ENCODE measurements at places on chromosomes 7 and 10.

DNA sequence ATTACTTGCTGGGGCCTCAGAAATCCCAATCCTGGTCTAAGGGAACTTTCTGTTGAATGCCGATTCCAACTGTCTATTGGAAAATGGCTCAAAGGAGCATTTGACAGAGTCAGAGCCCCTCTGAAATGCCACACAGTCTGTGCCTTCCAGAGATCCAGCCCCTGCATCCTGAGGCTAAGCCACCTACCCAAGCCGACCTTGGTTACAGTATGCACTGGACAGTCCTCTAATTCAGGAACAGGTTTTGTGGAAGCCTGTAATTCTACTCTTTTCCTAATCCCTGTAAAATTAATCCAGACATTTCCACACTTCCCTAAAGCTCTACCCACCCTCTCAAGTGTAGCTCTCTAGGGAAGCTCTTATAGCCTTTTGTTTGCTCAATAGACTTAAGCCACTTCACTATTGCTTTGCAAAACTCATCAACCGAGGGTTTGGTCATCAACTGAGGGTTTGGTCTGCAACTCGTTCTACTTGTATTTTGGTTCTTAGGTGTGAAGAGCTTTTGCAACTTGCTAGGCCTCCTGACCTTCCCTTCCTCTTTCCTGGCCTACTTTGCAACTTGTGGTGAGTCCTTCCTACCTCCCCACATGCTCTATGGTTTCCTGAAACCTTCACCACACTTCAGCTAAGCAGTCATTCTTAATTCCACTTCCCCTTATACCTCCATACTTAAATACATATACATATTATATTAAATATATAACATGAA lies 364.8 kb downstream of the SFMBT2 start:
- peak; percentile 40 for DNase-seq

DNA sequence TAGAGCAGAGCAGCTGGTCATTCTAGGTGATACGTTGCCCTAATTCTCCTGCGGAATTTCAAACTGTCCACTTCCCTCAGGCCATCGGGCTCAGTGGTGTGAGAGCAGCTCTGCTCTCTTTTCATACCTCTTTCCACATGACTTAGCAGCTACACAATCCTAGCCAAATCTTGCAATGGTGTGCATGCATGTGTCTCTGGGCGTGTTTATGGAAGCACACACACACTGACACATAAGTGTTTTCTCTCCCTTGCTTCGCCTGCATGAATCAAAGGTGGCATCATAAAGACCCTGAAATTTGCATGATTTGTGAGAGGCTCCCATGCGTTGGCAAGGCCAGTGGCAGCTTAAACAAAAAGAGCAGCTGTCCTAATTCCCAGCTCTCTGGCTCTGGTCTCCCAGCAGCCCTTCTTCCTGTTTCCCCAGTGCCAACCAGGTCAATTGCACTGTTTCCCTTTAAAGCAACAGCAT lies 1189.5 kb downstream of the GATA3 start:
- no peak for DNase-seq

DNA sequence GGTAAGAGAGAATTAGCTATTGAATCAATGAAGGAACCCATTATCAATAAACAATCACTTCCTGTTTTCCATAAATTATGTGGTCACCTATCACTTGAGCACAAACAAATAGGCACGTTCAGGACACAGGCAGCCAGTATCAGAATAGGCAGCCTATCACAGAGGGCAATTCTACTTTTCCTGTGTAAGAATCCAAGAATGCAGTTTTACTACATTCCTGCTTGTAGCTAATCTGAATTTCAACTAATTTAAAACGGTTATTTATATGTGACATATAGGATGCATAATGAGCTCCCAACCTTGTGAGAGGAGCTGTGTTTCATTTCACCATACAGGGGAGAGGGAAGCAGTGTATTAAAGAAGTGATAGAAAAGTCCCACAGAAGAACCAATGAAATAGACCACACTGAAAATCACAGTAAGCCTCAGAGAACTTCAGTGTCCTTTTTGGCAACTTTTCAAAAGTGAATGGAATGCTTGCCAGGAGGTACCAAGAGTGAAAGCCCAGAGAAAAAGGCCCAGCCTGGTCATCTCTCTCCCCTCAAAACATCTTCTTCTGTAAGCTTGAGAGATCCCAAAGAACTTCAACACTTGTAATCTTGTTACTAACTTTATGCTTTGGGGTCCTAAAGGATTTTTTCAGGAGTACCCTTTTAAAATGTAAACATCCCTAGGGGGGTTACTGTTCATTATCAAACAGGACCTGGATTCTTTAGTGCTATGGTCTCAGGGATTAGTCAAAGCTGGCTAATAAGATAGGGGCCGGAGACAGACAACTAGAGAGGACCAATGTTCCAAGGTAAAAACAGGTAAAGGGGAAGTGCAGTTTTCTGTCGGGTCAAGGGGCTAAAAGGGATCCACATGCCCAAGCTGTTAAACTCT lies 1.3 kb downstream of the IMMP2L start:
- no peak for DNase-seq

- no peak for DNase-seq
These were observed 885.7 kb upstream of the CELF2 start for GRCh38 chr10:10132009-10132408.

- DNase-seq = no peak
These were observed 46.0 kb downstream of the PTPRE start for GRCh38 chr10:127952918-127953317.

GRCh38 chr10:97515271-97515978 lies 16.7 kb downstream of the UBTD1 start:
- no peak for DNase-seq

- peak; percentile 14 for DNase-seq
These were observed 55.1 kb upstream of the KDM7A start for GRCh38 chr7:140231771-140232491.

DNA sequence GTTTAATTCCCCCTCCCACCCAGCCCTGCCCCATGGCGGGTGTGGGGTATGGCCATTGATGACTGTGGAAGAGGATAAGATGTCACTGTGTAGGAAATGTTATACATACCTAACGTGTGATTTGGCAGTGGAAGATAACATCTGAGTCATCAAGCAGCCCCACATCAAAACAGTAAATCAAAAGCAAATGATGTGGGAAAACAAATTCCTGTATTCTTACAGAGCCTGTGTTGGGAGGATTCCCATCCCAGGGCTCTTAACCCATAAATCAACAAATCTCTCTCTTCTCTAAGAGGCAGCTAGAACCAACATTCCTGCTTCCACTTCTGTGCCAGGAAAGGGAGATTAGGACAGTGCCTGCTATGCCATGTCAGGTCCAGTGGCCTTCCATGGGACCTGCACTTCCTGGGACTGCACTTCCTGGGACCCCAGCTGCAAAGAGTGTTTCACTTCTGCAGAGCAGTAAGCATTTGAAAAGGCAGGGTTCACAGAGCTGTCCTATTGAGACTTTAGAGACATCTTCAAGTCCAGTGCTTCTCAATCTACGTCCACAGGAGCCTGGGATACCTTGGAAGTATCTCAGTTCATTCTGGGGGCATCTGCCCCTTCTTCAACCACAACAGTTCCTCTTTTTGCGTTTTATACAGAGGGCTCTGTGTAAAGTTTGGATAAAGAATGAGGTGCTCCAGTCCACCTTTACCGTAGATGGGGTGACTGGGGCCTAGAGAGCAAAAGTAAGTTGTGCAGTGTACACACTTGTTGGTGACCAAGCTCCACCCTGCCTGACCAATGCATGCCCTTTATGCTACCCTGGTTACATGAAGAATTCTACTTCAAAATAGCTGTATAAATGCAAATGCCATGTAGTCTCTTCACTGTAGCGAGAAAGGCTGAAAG lies 45.7 kb downstream of the ATXN7L1 start:
- no peak for DNase-seq

DNA sequence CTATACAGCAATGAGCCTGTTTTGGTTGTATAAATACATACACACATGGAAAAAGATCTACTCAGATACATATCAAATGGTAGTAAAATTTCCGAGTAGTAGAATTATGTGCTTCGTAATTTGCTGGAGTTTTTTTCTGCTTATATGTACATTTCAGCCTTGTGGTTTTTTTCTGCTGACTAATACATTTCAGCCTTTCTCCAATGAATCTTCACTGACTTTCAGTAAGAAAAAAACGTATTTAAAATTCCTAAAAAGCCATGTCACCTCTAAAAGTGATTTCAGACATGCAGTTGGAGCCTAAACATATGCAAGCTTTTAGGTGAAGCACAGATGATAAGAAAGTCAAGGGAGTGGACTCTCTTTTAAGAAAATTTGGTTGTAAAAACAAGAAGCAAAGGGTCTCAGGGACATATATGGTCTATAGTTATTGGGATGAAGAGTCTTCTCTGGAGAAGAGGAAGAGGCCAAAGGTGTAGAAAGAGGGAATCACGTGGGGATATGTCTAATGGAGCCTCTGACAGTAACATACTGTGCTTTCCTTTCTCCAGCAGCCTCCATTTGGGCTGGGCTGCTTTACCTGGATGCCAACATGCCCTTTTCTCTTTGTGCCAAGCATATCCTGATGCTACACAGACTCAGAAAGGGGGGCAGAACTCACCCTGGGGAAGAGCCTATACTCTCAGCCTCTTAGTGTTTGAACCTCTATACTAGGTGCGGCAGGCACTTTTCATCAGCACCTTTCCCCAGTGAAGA lies 2.4 kb downstream of the AMPH start:
- no peak for DNase-seq

GRCh38 chr7:121039510-121039822 lies 51.0 kb downstream of the CPED1 start:
- DNase-seq = no peak

- no peak for DNase-seq
These were observed 82.2 kb downstream of the ZNRF2 start for GRCh38 chr7:30366606-30367005.

GRCh38 chr7:114102996-114103395 lies 184.2 kb upstream of the PPP1R3A start:
- no peak for DNase-seq

DNA sequence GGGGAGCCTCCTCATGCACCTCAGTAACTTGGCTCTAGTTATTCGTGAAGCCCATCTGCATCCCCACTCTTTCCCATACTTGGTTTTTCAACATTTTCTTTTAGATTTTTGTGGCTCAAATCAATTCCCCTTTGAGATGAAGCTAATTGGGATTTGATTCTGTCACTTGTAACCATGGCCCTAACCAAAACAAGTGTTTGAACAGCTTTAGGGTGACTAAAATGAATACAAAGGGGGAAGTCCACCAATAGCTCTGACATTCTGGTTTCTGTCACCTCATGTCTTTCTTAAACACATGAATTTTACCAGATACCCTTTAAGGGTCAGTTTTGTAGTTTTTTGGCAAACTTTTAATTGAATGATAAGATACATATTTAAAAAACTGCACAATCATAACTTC lies 87.0 kb downstream of the PCGF5 start:
- DNase-seq = no peak

GRCh38 chr10:9452056-9452455 lies 1397.6 kb downstream of the GATA3 start:
- no peak for DNase-seq

DNA sequence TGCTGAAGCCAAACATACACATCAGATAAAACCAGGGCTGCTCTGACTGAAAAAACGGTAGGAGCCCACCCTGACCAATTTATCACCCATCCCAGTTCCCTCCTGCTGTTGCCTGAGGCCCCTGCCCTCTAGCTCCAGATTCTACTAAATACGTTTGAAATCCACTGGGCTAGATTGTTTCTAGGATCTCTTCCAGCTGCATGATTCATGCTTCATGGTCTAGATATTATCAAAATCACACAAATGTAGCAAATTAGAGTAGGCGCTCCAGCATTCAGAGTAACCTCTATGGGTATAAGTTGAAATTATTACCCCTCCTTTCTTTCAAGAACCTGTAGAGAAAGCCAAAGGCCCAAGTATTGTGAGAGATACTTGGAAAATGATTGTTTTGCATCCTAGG lies 151.2 kb upstream of the FAM13C start:
- no peak for DNase-seq

DNA sequence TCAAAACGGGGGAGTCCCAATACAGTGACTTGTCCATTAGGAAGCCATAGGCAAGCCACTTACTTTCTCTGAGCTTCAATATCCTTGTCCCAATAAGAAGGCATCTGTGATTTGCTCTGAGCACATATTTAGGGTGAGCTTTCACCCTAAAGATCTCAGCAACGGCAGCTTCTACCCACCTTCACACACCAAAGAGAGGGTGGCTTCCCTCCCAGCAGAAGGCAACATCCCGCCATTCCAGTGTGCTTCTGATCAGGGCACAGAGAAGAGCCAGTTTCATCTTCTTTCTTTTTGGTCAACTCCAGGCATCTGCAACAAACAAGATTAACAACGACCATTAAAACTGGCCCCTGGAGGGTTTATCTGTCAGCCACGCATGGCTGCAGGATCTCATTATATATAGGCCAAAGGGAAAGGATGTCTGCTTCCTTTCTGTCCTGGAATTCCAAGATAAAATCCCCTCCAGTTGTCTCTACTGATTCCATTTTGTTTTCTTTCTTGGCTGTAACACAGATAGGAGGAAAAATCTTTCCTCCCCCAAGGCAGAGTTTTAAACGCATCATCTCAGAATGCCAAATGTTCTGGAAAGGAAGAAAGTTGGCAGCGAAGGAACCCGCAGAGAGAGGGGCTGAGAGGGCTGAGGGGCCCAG lies 491 bp upstream of the SH2D4B start:
- no peak for DNase-seq

- DNase-seq = no peak
These were observed 403 bp upstream of the ENO4 start for GRCh38 chr10:116848944-116849247.

- no peak for DNase-seq
These were observed 402.0 kb downstream of the RPS24 start for GRCh38 chr10:78435484-78436221.

GRCh38 chr7:23539494-23539907 lies 7.7 kb upstream of the TRA2A start:
- no peak for DNase-seq

- DNase-seq = no peak
These were observed 11.6 kb downstream of the MCMBP start for GRCh38 chr10:119860866-119861607.

DNA sequence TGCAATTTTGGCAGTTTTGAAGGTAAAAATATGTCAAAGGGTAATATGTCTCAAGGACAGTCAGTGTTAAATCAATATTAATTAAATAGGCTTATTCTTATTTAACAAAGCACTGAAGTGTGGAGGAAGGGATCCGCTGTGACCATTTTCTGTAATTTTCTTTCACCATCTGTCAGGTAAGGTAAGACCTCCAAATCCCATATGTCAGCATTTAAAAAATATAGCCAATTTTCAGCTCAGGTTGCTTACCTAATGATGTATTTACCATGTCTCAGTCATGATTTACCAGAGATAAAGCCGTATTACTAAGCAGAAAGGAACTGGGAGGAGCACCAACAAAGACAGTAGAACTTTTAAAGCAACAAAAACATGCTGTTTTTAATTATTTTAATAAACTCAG lies 683.9 kb downstream of the CCSER2 start:
- no peak for DNase-seq

- no peak for DNase-seq
These were observed 37.3 kb downstream of the CYP17A1 start for GRCh38 chr10:102799691-102800471.

All from CD4-positive, alpha-beta T cell treated with Interferon gamma for 1 hour (primary cell).